Stimulated activated CD4-positive, alpha-beta T cell treated with anti-CD3 and anti-CD28 coated beads, Interleukin-2, amount 100 ng/mL, for 24 hours (primary cell): ENCODE measurements at places on chromosomes 6 and 20.
A peak's percentile ranks its signal among the peaks of the same experiment; 100 is the strongest.

DNA sequence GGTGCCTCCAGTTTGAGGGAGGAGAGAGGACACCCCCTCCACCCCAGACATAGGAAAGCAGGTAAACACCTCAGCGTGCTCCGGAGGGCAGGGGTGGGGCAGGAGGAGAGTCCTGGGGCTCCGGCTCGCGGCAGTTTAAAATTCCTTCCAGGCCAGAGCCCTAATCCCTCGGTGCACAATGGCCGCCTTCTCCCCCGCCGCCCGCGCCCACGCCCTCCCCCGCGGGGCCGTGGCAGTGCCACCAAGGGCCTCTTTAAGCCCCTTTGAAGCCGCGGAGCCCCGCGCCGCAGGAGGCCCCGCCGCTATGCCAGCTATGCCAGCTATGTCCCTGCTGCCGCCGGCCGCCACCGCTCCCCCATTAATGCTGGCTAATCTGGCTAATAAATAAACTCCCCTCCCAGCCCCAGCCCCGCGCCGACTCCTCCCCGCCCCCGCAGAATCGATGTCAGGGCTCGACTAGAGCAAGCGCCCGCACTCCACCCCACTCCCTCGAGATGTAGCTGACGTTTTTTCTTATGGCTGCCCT, 125.1 kb downstream of the MRPL14 start:
- no peak for DNase-seq

DNA sequence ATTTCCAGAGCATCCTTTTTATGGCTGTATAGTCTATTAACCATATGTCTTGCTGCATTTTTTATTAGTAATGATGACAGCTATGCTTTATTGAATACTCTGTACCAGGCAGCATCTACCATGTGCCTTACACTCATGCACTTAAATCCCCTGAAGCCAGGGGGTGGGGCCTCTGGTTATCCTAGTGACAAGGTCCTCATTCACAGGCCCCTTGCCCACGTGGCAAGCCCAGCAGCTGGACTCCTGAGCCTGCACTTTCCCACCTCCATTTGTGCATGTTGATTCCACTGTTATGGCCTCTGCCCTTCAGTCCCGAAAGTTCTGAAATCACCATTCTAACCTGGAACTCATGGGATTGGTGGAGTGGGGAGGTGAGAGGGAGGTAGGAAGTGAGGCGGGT, 22.3 kb downstream of the ACTR5 start:
- no peak for DNase-seq

DNA sequence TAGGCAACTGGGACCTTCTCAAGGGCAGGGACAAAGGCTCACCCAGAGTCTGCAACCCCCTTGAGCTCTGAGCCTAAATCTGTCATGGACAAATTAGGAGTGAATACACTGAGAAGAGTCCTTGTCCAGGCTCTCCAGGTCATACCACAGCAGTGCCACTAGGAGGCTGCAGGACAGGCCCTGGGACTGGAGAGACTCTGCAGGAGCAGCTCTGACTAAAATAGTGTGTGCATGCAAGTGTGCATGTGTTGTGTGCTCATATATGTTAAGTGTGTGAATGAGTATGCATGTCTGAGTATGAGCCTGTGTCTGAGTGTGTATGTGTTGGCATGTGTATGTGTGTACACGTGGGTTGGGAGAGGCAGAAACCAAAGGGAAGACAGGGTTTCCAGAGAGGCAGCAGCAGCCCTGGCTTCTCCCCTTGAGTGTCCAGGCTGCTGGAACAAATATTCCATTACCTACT, 27.1 kb downstream of the MRPL14 start:
- DNase-seq: peak; percentile 20

GRCh38 chr6:21811484-21811883, 217.9 kb downstream of the SOX4 start:
- DNase-seq: no peak

GRCh38 chr6:151882206-151882605, 74.7 kb downstream of the ESR1 start:
- no peak for DNase-seq

DNA sequence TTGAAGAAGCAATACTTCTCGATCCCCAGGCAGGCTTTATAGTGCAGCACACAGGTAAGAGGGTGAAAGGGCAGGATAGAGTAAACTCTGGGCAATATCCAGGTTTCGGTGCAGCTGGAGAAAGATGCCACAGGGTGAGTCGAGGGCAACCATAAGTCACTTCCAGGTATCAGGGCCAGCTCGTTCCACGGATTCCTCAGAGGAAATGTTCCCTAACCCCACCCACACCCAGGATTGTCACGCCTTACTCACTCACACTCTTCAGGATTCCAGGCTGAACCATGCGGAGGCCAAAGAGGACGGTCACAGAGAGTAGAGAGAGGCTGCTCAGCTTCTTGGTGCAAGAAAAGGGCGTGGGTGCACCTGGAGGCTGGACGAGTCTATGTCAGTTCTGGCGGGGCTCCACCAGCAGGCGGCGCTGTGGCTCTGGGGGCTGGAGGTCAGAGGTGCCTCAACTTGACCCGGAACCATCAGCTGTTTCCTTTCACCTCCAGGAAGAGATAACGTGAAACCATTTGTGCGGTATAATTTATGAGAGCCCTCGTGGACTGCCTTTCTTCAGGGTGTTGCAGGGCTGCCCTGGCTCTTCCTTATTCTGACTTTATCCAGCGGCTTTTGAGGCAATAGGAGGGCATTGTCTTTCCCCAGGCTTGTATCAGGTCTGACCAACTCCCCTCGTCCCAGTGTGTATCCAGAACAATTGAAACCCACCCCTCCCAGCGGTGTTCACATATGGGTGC, 14.5 kb upstream of the WFDC12 start:
- DNase-seq: peak; percentile 87

- DNase-seq: no peak
Observed at GRCh38 chr6:167755461-167755860, 71.2 kb upstream of the AFDN start.

- DNase-seq: no peak
Observed at GRCh38 chr6:71107911-71108420, 151.1 kb upstream of the B3GAT2 start.

DNA sequence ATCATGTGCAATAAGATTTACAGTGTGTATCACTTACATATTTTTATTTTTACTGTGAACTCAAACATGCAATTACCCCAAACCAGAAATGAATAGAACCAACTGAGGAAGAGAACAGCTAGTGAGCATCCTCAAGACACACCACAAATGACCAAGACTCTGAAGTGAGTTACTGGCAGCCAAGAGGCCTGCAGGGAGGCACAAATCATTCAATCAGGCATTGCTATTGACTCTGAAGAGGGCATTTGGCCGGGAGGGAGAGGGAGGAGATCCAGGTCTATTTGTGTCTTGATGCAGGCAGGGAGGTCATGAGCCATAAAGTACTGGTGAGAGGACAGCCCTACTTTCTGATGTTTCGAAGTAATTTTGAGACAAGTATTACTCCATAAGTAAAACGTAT, 257.7 kb downstream of the BCKDHB start:
- no peak for DNase-seq

DNA sequence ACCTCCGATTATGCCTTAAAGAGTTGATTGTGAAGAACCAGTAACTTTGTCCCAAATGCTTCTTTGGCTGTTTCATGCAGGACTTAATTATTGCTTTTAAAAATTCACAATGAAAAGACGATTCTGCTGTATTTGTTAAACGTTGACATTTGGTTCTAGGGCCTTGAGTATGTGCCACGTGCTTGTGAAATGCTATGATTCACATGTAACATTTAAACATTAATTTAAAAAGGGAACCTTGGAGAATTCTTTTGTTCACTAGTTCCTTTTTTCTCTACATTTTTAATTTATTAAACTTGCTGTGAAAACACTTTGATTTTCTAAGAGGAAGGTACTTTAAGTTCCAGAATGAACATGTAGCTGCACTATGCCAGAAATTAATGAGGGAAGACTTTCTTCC, 9.5 kb downstream of the GZF1 start:
- no peak for DNase-seq

DNA sequence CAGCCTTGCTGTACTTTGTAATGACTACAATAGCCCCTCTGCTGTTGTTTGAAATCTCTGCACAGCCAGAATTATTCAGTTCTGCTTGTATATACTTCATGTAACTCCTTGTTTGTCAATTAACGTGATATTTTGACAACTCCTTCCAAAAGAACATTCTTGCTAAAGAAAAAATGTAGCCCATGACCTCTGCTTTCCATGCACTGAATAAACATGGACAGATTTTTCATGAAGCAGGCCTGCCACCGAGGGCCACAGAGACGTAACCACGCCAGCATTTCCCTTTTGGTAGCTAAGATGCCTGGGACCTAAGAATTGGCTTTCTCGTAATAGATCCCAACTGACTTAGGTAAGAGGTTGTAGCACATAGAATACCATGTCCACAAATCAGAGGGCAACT, 135.9 kb downstream of the MYLK4 start:
- no peak for DNase-seq

- DNase-seq: no peak
Observed at GRCh38 chr20:41249411-41250281, 67.9 kb downstream of the ZHX3 start.

DNA sequence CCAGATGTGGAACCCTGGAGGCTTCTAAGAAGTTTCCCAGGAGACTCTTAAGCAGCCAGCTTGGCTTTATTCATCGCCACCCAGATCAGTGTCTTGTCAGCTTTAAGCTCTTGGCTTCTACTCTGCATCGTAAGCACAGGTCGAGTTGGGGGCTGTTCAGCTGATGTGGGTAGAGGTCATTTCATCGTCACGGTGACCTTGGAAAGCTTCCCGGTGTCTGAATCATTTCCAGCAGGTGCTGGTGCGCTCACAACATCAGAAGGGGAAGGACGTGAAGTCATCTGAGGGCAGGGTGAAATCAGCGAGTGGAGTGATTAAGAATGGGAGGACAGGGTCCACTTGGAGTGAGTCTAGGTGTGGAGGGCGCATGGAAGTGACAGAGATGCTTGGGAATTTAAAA, 112.6 kb downstream of the SASH1 start:
- no peak for DNase-seq

DNA sequence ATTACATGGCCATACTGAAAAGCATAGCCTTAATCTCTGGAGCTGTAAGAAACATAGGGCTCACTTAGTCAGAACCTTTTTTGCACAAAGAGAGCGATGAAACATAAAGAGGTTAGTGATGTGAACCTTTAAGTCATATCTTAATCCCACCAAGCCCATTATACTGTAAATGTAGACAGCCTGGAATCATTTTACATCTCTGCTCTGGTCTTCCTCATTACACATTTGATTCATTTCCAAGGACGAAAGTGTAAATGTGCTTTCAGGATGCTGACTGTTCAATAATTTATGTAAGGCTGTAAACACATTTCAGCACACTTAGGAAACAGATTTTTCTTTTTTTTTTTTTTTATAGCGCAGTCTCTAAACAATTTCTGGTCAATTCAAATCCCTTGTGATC, 131.3 kb upstream of the B3GAT2 start:
- no peak for DNase-seq

- DNase-seq: no peak
Observed at GRCh38 chr6:91083211-91083610, 496.3 kb upstream of the MAP3K7 start.

DNA sequence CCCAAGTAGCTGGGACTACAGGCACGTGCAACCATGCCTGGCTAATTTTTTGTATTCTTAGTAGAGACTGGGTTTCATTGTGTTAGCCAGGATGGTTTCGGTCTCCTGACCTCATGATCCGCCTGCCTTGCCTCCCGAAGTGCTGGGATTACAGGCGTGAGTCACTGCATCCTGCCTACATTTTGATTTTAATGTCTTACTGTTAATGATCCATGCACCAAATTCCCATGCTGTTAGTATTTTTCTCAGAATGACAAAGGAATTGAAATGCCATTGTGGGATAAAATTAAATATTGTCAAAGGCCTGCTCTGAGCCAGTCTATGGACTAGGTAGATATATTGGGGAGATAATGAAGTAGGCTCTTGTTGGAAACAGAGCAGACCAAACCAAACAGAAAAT, 28.2 kb downstream of the CBFA2T2 start:
- no peak for DNase-seq

GRCh38 chr6:5569491-5569890, 308.2 kb downstream of the FARS2 start:
- no peak for DNase-seq

- DNase-seq: no peak
Observed at GRCh38 chr20:1478566-1478965, 11.9 kb upstream of the NSFL1C start.

GRCh38 chr6:7833751-7834070, 76.9 kb downstream of the TXNDC5 start:
- no peak for DNase-seq

DNA sequence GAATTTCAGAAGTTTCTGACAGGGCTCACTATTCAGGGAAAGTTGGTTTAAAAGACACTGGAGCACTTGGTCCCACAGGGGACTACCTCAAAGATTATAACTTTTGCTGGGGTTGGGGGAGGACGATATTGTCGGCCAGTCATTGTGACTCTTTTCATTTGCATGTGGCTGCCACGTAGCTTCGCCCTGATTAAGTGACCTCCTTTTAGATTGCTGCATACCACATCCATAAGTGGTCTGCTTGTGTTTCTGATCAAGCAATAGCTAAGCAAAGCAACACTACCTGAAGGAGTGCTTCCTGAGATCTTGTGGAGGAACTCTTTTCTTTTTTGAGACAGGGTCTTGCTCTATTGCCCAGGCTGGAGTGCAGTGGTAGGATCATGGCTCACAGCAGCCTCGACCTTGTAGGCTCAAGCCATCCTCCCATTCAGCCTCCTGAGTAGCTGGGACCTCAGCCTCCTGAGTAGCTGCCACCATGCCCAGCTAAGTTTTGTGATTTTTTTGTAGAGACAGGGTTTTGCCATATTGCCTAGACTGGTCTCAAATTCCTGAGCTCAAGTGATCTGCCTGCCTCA, 691.3 kb downstream of the EPM2A start:
- no peak for DNase-seq

- no peak for DNase-seq
Observed at GRCh38 chr20:63059684-63060056, 52.9 kb upstream of the BHLHE23 start.

DNA sequence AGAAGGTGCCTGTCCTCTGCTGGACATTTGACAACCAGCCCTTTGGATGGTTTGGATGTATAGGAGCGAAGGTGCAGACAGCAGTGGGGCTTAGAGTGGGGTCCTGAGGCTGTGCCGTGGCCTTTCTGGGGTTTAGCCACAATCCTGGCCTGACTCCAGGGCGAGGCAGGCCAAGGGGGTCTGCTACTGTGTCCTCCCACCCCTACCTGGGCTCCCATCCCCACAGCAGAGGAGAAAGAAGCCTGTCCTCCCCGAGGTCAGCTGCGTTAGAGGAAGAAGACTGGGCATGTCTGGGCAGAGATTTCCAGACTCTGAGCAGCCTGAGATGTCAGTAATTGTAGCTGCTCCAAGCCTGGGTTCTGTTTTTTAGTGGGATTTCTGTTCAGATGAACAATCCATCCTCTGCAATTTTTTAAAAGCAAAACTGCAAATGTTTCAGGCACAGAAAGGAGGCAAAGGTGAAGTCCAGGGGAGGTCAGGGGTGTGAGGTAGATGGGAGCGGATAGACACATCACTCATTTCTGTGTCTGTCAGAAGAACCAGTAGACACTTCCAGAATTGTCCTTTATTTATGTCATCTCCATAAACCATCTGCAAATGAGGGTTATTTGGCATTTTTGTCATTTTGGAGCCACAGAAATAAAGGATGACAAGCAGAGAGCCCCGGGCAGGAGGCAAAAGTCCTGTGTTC, 1.3 kb upstream of the CDKN1A start:
- no peak for DNase-seq

- no peak for DNase-seq
Observed at GRCh38 chr6:150485161-150485958, 114.3 kb upstream of the PLEKHG1 start.
